ENCODE measurements at places on chromosomes 7 and 10.
A peak's percentile ranks its signal among the peaks of the same experiment; 100 is the strongest.

GRCh38 chr7:20797462-20798080 is 10.9 kb upstream of the SP8 start:
- DNase-seq, result peak; percentile 59

GRCh38 chr10:88787463-88787862 is 15.1 kb upstream of the LIPM start:
- DNase-seq, result no peak

- DNase-seq, result no peak
Measured at GRCh38 chr7:137881607-137882260, 35.0 kb upstream of the DGKI start.

DNA sequence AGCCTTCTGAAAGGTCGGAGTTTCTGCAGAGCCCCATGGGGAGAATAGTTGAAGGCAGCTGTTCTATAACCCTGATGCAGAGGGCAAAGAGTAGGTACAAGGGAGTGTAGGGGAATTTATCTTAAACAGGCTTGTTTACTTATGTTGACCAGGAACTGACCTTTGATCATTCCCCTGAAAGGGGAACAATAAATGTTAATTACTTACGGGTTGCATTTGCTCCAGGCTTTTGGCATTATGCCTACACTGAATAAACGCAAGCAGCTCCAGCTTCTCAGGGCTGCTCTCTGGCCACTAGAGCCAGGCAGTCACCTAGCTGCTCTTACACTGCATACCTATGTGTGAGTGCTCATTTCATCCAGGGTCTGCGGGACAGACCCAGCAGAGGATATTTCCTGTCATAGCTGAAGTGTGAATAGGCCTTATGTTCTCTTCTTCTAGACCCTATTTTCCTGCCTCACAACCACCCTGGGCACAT is 26.9 kb upstream of the ABCA13 start:
- no peak for DNase-seq

DNA sequence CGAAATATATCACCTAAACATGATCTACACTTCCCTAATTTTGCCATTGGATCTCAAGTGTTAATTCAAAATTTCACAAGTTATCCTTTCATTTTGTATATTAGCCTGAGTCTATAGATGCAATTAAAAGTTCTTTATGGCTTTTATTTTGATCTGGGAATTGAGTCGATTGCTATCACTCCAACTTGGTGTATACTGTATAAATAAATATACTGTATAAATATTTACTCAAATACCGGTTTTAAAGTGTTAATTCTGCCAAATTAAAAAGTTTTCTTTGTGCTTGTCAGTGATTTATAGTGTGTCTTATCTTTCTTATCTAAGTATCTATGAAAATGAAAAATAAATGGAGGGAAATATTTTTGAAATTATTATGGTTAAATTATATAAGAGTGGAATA is 683.7 kb upstream of the LRRN3 start:
- DNase-seq, result no peak

GRCh38 chr10:122504610-122504950 is 43.2 kb downstream of the HTRA1 start:
- DNase-seq, result peak; percentile 87

GRCh38 chr10:3889961-3890522 is 105.0 kb upstream of the KLF6 start:
- DNase-seq, result no peak

All from prostate gland (tissue), 2 donors.